ENCODE measurements at places on chromosomes 7 and 10. TPM values are rescaled to one million over a fixed set of nuclear protein-coding genes. Genes with fewer than 3 reads are reported as not detected.

The PLXNA4 gene
- polyA plus RNA-seq, result 6.2 TPM

The UCN3 gene
- 0.96 TPM for polyA plus RNA-seq

DNA sequence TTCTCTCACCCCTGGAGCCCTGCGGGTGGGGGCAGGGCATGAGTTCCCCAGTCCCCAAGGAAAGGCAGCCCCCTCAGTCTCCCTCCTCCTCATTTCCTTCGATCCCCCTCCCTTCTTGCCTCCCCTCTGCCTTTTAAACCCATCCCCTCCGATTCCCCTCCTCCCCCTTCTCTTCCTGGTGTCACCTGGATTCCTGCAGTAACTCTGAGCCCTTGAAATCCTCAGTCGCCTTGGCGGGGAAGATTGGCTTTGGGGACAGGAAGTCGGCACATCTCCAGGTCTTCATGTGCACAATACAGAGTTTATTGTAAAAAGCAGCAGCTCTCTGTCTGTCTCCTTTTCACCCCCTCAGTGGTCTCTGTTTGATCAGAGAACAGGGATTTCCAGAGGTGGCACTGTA is 1.3 kb upstream of the MUC12 start:
- no peak for DNase-seq

GRCh38 chr10:131174651-131175540 is 136.6 kb downstream of the TCERG1L start:
- no peak for DNase-seq

GRCh38 chr7:120862987-120863590 is 5.1 kb upstream of the TSPAN12 start:
- no peak for DNase-seq

DNA sequence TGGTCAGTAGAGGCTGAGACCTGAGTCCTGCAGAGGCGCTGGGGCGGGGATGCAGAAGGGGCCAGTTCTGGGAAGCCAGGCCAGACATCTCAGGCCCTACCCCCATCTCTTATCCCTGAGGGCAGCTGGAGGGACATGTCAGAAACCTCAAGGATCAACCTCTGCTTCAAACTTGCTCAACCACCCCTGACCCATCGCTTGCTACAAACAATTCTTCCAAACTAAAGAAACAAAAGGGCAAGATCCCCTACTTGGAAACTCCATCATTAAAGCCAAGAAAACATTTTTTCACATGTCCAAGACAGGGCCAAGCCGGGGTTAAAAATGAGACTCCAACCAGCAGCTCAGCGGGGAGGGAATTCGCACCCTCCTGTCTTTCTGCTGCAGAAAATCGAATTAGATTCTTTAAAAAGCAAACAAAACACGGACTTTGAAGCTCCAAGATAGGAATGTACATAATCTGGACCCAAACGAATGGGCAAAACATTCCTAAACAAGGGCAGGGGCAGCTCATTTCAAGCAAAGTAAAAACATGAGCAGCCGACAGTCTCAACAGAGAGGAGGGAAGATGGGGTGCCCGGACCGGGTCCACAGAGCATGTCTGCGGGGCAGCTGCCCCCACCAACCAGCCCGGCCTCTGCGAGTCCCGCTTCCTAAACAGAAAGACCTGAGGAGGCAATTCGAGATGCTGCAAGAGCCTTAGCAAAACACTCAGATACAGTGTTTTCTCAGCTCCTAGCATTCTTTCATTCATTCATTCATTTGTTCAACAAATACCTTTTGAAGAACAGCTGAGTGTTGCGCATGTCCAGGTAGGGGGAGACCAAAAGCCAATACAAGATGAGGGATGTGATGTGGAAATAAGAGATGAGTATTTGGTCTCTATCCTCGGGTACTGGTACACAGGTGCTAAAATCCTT is 44.8 kb downstream of the CHST15 start:
- no peak for DNase-seq

- no peak for DNase-seq
Measured at GRCh38 chr7:33500703-33501701, 371.6 kb downstream of the BBS9 start.

DNA sequence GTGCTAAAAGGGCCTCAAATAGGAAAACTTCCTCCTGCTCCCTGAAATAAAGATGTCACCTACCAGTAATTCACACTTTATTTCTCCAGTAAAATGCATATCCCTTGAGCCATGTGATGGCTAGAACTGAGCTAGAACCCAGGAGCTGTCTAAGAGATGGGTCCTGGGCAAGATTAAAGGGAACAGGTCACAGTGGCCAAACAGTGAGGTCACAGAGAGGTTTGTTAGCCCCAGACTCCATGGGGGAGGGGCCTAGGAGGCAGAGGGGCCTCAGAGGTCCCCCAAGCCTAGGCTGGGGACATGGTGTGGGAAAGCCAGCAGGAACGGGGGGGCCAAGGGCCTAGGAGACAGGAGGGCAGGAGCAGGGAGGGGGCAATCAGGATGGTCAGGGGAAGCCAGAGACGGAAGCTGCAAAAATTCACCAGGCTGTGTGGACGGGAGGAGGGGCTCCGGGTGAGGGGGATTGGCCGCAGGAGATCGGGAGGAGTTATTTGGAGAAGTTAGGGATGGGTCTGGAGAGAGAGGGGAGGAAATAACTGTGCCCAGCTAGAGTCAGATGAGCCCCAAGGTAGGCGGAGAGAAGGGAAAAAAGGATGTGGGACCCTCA is 3.3 kb downstream of the FBXO24 start:
- DNase-seq, result no peak

DNA sequence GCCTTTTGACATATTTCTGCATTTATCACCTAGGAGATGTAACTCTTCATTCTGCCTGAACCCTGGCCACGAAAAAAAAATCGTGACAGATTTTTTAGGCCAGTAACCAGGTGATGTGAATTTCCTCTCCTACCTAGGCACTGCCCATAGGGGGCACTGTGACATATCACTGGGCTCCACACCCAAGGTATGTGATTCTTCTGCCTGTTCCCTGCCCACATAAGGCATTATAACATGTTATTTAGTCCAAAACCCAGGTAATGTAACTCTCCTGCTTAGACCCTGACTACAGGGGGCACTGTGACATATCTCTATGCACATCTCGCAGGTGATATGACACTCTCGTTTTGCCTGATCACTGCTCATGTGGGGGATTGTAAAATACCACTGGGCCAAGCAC is 29.5 kb upstream of the ZNF107 start:
- no peak for DNase-seq

- DNase-seq, result no peak
Measured at GRCh38 chr7:103637094-103637493, 191.1 kb upstream of the SLC26A5 start.

DNA sequence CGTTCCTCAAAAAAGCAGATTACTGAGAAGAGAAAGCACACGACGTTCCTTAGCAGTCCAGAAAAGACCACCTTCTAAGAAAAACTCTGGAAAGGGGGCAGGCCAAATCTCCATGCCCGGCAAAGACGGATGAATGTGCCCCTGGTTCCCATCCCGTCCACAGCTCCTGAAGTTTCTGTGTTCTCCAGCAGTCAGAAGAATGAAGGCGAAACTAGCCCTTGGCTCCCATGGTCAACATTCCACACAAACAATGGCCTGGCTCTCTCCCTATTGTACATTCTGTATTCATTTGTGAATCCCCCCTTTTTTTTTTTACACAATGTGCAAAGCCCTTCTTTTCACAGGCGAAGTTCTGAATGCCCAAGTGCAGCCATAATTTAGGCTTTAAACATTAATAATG is 5.3 kb downstream of the CTBP2 start:
- no peak for DNase-seq

- peak; percentile 47 for DNase-seq
Measured at GRCh38 chr7:4856336-4857057, 5.3 kb downstream of the PAPOLB start.

GRCh38 chr10:11209830-11210181 is 192.1 kb downstream of the CELF2 start:
- no peak for DNase-seq

GRCh38 chr7:96189129-96189820 is 132.6 kb downstream of the SLC25A13 start:
- no peak for DNase-seq

DNA sequence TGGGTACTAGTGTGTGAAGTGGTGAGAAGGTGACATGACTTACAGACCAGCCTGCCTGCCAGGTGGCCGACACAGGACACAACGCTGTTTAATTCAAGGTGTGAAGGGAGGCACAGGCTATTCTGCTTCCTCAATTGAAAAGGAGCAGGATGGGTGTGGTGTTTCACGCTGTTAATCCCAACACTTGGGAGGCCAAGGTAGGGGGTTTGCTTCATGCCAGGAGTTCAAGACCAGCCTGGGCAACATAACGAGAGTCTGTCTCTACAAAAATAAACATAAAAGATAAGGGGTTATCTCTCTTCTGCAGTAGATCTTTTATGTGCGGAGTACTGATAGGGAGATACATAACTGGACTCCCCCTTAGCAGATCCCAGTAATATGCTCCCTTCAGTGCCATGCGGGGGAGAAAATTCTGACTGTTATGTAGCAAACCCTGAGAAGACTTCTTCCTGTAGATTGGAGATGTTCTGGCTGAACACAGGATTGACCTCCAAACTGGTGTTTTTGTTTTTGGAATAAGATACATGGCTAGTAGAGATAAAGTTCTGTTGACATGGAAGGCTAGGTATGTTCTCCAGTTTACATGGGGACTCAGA is 63.2 kb downstream of the CCNY start:
- no peak for DNase-seq

GRCh38 chr7:98518159-98518947 is 98.7 kb upstream of the NPTX2 start:
- DNase-seq, result no peak

DNA sequence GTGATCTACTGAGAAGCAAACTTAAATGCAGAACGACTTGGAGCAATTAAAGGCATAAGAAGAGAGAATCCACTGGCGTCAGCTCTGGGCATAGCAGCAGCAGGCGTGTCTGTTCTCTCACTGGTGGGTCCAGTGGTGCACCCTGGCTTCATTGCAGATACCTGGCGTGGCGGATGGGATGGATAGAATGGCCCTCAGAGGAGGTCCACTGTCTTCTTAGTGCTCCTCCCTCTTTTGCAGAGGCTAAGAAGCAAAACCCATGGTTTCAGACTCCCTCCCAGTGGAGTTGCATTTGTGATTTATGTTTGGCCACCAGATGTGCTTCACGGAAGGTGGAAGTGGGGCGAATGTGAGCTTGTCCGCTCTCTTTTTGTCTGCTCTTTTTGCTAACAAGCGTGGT is 28.4 kb upstream of the PRKAG2 start:
- DNase-seq, result no peak

Data from right lung (tissue), 10 donors.